ENCODE measurements at places on chromosomes 13 and 19.

DNA sequence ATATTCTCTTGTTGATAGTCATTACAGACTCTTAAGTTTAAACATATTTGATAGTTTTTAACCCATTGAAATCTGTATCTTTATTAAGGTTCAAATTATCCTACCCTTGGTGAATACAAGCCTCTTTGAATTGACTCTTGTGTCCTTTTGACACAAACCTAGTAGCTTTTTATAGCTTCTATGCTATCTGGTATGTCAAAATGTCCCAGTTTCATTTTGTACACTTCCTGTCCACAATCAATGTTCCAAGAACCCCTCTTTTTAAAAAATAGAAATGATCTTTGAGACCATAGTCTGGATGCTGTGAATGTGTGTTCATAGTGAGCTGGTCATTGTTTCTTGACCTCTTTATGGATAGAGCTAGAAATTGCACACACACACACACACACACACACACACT lies 39.2 kb upstream of the FGF14 start:
- no peak for DNase-seq

GRCh38 chr19:12648088-12648487 lies 18.5 kb downstream of the MAN2B1 start:
- no peak for DNase-seq

GRCh38 chr19:35302446-35302845 lies 10.5 kb downstream of the MAG start:
- no peak for DNase-seq

DNA sequence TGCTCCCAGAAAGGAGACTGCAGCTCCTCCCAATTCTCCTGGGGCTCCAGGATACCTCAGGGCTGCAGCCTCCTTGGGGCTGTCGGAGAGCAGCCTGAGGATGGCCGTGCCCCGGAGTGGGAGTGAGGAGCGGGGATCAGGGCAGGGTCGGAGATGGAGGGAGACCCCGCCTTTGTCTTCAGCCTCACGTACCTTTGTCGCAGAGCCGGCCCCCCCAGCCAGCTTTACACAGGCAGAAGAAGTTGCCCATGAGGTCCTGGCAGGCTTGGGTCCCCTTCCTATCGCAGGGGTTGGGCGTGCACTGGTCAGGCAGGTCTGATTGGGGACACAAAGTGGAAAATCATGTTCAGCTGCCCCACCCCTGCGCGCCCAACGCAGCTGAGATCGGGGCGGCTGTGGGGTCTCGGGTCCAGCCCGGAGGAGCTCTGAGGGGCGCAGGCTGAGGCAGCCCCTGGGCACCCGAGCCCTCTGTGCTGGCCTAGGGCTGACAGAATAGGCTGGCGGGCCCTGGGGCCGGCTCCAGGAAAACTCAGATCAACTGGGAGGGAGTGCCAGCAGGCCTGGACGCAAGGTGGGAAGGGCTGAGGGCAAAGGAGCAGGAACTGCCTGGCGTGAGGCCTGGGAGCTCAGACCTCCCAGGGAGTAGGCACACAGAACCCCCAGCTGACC lies 24.2 kb downstream of the GAS6 start:
- DNase-seq = no peak

DNA sequence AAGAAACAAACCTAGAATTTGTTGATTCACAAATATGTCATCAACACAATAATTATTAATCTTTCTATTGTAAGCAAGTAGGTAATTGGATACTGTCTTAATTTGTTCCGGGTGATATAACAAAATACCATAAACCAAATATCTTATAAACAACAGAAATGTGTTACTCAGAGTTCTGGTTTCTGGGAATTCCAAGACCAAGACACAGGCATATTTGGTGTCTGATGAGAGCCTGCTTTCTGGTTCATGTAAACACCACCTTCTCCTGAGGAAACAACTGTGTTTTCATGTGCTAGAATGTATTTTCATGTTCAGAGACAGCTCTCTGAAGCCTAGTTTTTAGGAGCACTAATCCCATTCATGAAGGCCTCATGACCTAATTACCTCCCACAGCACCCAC lies 1819.5 kb downstream of the SLITRK5 start:
- DNase-seq = no peak

GRCh38 chr13:97387890-97388289 lies 46.1 kb upstream of the RAP2A start:
- DNase-seq = no peak

DNA sequence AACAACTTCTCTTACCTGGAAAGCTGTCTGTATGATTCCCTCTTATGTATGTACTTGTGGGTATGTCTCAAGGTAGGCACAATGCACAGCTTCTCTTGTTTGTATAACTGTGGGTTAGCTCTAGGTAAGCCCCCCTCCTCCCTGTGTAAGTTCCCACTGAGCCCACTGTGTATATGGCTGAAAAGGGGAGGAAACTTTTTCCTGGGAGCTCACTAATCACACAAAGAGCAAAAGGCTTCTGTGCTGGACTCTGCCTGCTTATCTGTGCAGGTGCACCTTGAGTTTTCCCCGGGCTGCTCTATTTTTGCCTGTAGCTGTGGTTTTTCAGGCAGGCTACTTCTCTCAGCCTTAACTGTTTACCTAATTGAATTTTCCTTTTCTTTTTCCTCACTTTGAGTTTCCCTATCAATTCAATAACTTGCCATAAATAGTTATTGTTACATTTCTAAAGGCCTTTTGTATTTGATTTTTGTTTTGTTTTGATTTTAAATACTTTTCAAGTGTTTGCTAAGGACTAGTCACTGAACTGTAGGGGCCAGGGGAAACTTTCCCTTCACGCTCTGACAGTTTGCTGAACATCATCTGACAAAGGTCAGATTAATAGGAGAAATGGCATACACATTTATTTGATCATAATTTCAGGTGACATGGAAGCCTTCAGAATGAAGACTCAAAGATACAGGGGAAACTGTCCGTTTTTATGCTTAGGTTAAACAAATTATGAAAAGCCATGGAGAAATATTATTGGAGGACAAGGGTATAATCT lies 423.5 kb upstream of the ATXN8OS start:
- peak; percentile 35 for DNase-seq

GRCh38 chr13:29752175-29752574 lies 98.2 kb downstream of the UBL3 start:
- DNase-seq = no peak

- DNase-seq = no peak
Observed at GRCh38 chr13:95623141-95623540, 21.4 kb downstream of the DZIP1 start.

DNA sequence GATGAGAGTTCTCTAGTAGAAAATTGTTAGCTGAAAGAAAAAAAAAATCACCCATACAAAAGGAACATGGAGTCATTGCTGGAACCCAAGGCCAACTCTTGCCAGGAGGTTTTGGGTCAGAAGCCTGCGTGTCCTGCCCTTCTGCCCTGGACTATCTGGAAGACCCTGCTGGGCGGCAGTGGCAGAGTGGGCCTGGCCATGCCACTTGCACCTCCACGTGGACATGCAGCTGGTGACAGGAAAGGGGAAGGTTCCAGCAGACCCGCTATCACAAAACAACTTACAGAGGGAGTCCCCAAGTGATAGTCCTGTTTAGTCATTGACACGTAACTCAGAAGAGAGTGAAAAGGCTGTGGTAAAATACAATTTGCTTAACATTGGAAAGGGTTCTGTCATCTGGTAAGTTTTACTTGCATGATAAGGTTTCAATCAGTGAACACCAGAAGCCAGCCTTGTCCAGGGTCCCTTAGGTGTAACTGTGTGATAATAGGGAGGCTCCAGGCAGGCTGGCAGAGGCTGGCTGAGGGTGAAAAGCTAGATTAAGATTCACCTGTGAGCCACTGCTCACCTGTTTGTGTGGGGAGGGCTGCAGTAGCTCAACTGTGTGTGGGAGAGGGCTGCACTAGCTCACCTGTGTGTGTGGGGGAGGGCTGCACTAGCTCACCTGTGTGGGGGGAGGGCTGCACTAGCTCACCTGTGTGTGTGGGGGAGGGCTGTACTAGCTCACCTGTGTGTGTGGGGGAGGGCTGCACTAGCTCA lies 47.8 kb downstream of the COL4A2 start:
- peak; percentile 18 for DNase-seq

GRCh38 chr19:39180749-39181148 lies 16.0 kb upstream of the NCCRP1 start:
- no peak for DNase-seq

DNA sequence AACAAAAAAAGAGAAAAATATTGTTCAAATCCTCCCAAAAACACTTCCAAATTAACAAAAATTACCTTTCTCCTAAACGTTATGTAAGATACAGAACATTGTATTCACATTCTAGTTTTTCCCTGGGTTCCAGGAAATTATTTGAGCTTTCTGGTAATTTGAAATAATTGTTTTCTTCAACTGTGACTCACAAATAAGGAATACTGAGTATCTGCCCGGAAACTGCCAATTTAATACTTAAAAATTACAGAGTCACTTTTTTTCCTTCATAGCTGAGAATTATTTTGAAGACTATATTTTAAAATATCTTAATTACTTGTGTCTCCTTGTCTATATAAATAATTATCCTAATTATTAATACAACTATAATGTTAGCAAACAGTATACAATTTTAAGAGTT lies 709.0 kb upstream of the ARGLU1 start:
- no peak for DNase-seq

DNA sequence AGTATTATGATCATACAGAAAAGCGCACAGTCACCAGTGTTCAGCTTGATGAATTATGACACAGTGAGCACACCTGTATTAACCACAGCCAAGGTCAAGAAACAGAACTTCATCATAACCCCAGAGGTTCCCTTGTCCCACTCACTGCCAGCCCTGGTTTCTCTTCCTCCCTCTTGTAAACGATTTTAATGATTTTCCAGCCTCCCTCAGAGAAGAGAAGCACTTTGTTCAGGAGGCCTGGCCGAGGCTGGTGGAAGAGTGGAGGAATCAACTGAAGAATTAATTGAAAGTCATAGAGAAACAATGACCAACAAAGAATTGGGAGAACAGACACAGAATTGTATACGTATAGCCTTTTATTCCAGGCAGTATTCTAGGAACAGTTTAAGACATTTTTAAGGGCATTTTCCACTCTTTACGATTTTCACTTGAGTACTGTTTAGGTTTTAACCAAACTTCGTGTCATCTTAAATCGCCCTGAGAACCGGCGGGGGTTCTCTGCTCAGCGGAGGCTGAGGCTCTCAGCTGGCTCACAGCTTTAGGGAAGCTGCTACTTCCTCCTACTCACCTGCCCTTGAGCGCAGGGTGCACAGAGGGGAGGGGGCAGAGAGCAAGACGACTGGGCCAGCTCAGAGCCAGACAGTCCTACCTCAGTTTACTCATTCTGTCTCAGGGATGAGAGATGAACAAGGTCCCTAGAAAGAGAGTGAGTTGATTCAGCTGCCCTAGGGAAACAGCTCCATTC lies 108.6 kb downstream of the AKAP11 start:
- no peak for DNase-seq

- peak; percentile 80 for DNase-seq
Observed at GRCh38 chr19:41175801-41176777, 16.9 kb upstream of the CYP2S1 start.

GRCh38 chr13:94827566-94827965 lies 115.2 kb upstream of the SOX21 start:
- DNase-seq = no peak

GRCh38 chr19:19651076-19651475 lies 7.6 kb upstream of the GMIP start:
- no peak for DNase-seq

- DNase-seq = peak; percentile 67
Observed at GRCh38 chr19:31338069-31338776, 11.0 kb downstream of the TSHZ3 start.

- DNase-seq = no peak
Observed at GRCh38 chr13:114002771-114003321, 29.0 kb upstream of the C13orf46 start.

GRCh38 chr13:61777271-61777670 lies 361.6 kb upstream of the PCDH20 start:
- DNase-seq = no peak

- peak; percentile 13 for DNase-seq
Observed at GRCh38 chr13:20513466-20513995, 12.1 kb downstream of the CRYL1 start.

DNA sequence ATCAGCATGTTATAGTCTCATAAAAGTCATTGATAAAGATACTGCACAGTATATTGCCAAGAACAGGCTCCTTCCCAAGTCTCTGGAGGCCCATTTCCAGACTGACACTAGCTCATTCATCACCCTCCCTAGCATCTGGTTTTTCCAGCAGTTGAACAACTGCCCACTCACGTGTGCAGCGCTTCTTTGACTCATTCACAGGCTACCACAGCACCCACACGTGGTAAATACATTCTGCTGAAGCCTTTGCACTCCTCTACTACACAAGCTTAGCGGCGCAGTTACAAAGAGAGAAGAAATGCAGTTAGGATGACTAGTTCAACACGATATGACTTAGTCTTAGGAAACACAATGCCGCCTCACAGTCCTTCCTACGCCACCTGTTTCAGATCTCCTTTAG lies 87.7 kb downstream of the DOCK9 start:
- no peak for DNase-seq

DNA sequence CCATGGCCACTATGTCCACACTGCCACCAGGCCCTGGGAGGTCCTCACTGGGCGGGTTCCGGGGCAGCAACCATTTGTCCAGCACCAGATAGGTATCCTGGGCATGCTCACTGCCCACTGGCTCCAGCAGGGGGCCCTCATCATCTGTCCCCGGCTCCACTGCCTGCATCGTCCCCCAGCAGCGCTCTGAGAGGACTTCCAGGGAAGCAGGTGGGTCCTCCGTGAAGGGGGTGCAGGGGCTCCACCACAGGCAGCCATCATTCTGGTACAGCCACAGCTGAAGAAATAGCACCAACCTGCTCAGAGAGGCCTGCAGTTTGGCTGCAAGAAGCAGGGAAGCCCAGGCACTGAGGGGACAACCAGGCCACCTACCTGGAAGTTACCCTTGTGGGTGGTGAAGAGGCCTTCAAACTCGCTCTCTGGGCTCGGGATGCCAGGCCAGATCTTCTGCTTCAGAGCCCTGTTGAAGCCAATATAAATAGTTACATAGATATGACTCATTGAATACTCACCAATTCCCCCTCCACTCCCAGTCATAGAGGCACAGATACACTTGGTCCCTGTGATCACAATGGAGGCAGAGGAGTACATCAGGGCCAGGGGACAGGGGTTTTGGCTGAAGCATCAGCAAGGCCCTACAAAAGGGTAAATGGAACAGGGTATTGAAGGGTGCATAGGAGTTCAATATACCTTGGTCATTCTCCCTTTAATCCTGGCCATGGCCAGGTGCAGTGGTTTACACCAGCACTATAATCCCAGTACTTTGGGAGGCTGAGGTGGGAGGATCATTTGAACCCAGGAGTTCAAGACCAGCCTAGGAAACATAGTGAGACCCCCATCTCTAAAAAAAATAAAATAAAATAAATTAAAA lies 4.1 kb downstream of the SWSAP1 start:
- peak; percentile 73 for DNase-seq

GRCh38 chr19:30878495-30878894 lies 470.7 kb downstream of the TSHZ3 start:
- DNase-seq = no peak

DNA sequence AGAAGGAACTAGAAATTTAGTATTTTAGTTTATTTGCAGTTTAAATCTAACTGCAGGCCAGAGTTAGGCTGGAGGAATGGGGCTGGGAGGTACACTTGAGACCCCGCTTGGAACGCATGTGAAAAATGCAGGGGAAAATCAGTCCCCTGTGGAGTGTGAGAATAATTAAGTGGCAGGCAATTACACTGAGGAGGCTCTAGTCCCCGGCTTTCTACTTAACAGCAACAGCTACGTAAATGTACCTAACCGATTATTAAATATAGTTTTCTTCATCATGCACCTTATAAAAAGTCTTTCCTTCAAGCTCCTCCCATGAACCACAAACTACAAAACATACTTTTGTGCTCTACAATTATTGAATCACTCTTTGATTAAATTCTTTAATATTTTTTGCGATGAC lies 804 bp downstream of the ZNF708 start:
- peak; percentile 61 for DNase-seq

- DNase-seq = no peak
Observed at GRCh38 chr19:46297700-46298478, 1.0 kb downstream of the HIF3A start.
